ENCODE measurements at places on chromosomes 2 and 18. TPM values are rescaled to one million over a fixed set of nuclear protein-coding genes. Genes with fewer than 3 reads are reported as not detected.

The TUBA4B gene
- not detected for total RNA-seq

DNA sequence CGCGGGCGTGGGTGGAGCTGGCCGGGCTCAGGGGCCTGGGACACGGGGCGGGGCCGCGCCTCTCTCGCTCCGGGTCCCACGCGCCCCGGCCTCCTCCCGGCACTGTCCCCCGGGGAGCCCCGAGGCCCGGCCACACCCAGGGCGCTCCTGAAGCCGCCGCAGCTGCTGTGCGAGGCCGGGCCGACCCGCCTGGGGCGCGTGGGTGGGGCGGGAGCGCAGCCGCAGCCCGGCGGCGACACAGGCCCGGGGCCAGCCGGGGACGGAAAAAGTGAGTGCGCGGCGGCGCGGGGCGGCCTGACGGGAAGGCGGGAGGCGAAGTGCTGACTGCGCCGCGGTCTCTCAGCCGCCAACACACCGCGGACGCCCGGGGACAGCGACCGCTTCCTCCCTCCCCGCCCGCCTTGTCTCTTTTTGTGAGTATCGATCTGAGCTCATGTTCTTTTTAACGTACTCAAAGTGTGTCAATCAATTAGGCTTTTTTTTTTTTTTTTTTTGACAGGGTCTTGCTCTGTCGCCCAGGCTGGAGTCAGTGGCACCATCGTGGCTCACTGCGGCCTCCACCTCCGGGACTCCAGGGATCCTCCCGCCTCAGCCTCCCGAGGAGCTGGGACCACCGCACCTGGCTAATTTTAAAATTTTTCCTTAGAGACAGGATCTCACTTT lies 14.5 kb downstream of the PDCD1 start:
- DNase-seq: peak; percentile 94

- DNase-seq: no peak
Observed at GRCh38 chr18:48790226-48790863, 160.4 kb downstream of the SMAD7 start.

DNA sequence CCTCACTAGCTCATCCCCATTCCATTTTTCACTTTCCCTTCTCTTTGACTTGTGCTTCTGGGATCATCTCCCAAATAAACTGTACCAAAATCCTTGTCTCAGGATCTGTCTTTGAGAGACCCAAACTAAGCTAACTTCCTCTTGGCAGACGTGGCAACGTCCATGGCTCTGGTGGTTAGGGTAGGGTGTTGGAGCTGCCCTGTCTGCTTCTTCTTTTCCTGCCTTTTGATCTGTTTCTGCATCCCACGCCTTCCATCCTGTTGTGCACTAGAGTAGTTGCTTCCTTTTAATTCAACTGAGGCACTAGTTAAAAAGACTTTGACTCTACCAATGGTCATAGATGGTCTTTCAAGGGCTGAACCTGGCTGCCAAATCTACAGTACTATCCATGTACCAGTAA lies 5.5 kb upstream of the MAP4K4 start:
- no peak for DNase-seq

DNA sequence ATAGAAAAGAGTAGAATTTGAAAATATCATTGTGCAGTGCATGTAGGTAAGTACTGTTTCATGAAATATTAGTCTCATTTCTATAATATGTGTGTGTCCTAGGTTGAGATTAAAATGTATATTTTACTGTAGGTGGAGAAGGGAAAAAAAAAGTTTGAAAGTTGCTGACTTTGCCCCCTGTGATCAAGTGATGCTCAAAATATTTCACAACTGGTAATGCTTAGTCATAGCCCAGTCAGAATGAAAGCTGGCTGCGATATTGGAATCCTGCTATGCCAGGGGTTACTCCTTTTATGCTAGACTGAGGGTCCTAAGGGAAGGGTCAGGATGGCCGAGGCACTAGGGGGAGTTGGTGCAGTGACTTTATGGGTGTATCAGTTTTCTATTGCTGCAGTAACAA lies 19.5 kb upstream of the CFAP36 start:
- DNase-seq: no peak
